ENCODE measurements at places on chromosomes 16 and 17.
A peak's percentile ranks its signal among the peaks of the same experiment; 100 is the strongest.

GRCh38 chr17:61412143-61412859 is 12.7 kb downstream of the TBX2 start:
- DNase-seq, result peak; percentile 76

GRCh38 chr17:72725433-72726068 is 366.9 kb downstream of the SLC39A11 start:
- peak; percentile 72 for DNase-seq

DNA sequence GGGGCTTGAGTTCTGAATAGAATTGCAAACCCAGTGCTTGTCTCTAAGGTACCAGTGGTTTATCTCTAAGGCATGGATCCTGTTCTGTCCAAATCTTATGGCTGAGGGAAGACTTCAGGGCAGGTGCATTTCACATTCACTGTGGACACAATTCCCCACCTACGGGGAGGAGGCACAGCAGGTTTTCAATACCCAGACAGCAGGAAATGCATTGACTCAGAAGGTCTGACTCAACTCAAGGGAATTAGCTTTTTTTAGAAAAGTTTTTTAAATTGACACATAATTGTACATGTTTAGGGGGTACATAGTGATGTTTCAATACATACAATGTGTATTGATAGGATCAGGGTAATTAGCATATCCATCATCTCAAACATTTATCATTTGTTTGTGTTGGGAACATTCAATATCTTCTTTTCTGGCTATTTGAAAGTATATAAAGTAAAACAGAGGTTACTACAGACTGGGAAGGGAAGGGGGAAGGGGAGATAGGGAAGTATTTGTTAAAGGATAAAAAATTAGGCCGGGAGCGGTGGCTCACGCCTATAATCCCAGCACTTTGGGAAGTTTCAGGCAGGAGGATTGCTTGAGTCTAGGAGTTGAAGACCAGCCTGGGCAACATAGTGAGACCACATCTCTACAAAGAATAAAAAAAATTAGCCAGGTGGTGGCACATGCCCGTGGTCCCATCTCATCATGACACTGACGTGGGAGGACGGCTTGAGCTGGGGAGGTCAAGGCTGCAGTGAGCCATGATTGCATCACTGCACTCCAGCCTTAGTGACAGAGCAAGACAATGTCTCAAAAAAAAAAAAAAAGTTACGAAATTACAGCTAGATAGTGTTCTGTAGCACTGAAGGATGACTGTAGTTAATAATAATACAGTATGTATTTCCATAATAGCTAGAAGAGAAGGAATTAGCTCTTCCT is 54.9 kb downstream of the RGS9 start:
- DNase-seq, result no peak

- DNase-seq, result no peak
These were observed 31.9 kb upstream of the COX10 start for GRCh38 chr17:14037453-14037852.

DNA sequence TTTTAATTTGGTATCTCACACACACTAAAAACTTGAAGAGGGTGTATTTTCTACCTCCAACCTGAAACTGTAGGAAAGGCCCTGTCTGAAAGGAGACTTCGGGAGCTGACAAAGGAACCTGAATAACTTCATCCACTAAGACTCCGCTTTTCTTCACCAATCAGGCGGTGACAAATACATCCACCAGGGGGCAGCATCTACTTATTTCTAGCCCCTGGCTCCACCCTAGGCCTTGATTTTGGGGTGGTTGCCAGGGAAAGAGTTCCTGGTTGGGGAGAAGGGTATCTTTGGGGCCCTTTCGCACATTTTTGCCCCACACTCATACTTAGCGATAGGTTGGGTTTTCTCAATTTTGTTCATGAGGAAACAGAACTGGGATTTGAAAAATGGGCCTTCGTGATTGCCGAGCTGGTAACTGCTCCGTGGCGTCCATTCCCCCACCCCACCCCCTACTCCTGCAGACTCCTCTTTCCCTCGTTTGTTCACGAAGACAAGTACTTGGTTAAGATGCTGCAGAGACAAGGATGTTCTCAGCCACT is 4.8 kb upstream of the ARL4D start:
- peak; percentile 96 for DNase-seq
